ENCODE measurements at places on chromosomes 5 and 9.

GRCh38 chr5:136123236-136123768, 9.3 kb upstream of the SMAD5 start:
- no peak for DNase-seq

DNA sequence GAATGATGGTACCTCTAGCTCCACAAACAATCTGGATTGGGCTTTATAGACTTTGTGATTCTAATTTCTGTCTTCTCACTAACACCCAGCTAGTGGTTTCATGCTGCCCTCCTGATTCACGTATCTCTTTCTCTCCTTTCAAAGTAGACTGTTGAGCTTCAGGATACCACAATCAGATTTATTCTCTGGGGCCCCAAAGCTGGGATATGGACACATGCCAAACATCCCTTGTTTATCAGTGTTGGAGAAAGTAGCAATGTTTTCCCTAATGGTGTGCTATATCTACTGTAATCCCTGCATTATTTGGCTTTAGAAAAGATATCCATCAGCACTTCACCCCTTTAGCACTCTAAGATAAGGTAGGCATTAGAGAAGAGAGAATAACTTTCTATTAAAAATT, 361.0 kb downstream of the FGF10 start:
- DNase-seq = no peak

DNA sequence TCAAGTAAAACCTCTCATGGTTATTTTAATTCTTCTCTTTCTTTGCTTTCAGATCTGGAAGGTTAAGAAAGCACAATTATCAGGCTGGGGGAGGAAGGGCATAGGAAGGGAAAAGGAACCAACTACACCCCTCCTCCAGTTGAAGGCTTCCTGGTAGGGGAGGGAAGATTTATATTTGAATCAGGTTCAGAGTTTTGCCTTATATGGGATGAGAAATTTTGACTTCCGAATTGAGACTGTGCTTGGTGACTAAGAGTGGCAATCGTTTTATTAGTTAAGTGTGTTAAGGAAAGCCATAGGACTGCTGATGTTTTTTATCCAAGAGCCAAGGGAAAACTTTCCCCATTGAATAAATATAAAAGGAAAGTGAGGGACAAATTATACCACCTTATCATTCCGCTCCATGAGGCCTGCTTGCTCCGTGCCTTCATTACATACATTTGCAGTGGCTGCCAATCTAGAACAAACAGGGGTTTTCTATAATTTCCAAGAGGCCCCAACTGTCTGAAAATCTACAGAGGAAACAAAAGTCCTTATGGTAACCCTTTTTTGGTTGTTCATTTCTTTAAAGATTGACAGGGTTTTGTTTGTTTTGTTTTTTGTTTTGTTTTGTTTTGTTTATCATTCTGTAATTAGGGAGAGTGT, 115.7 kb upstream of the EPB41L4A start:
- DNase-seq = no peak

- no peak for DNase-seq
Measured at GRCh38 chr5:156594406-156594805, 255.7 kb upstream of the PPP1R2B start.

- DNase-seq = no peak
Measured at GRCh38 chr9:70110194-70111041, 66.8 kb downstream of the MAMDC2 start.

GRCh38 chr9:124298646-124299235, 41.0 kb downstream of the NEK6 start:
- DNase-seq = no peak

- DNase-seq = no peak
Measured at GRCh38 chr5:9343146-9343850, 202.6 kb downstream of the SEMA5A start.

- no peak for DNase-seq
Measured at GRCh38 chr5:14522721-14523120, 58.9 kb upstream of the OTULINL start.

GRCh38 chr5:15927710-15928380, 251.7 kb downstream of the MARCHF11 start:
- no peak for DNase-seq

- no peak for DNase-seq
Measured at GRCh38 chr5:59245198-59245597, 648.3 kb downstream of the PDE4D start.

DNA sequence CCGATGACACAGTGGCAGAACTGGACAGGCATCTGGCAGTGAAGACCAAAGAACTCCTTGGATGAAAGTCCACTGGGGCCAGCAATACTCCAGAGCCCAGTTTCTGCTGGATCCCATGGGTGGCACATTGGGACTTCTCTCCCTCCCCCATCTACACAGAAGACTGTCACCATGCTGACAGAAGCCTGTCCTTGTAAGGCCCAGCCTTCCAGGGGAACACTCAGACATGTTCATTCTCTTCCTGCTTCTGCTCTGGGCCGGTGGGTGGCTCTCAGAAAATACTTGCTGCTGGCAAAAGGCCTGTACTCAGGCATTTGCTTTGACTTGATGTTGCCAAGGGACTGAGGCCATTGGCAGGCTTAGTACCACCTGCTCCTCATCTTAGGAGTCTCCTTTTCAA, 48.3 kb upstream of the PTGS1 start:
- DNase-seq = no peak

DNA sequence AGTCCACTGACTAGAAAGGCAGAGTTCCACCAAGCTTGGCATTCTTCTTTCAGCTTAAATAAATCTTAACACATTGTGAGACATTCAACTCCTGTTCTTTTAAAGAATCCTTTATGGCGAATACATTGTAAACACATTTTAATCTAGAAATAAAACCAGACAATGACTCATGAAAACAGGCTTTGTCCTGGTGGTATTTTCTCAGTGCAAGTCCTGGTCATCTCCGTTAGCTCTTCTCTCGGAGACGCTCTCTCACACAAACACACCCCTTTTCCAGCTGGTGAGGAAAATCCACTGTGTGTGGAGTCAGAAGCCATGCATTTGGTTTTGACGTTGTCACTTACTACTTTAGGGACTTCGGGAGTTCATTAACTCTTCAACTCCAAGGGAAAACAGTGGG, 140.4 kb downstream of the AUH start:
- DNase-seq = no peak

DNA sequence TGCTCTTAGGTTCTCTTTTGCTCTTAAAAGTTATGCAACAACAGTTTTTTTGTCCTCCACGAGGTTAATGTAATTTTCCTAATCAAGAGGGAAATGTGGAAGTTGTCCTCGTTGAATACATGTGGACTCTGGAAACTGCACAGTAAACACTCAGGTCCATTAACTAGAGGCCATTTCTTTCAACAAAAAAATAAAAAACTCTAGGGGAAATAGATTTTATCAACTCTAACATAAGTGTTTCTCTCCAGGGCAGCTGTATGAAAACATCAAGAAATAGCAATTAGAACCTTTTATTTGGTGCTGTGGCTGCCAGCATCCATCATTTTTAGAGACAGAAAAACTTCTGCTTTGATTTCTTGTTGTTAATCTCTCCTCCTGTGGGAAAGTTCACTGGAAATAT, 288.6 kb downstream of the ICE1 start:
- DNase-seq = no peak

DNA sequence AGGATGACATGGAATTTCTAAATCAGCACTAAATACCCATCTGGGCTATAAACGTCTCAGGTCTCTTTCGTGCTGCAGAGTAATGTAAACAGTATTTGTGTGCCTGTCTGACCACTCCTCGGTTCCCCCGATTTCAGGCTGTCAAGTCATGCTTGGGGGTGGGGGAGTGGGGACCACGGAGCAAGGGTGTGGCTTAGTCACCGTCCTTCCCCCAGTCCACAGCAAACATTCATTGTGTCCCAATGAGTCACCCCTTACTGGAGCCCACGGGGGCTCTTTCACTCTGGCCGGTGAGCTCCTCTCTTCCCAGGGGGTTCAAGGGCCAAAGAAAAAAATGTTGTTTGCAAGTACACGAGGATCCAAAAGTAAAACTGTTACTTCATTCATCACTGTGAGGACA, 72.4 kb upstream of the ICE1 start:
- no peak for DNase-seq

DNA sequence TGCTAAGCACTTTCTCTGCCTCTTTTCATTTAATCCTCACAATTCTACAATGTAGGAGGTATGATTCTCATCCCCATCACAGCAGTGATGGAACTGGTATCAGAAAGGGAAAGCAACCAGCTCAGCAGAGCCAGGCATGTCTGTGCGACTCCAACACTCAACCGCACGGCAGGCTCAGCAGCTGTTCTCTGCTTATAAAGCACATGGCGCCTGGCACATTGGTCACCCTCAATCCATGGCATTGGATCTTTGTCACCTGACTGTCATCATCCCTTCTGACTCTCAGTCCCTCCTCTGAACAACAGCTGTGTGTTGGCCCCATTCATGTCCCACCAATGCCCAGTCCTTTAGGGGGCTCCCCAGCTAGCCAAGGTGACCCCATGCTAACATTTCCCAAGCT, 45.1 kb upstream of the HAND1 start:
- DNase-seq = no peak

GRCh38 chr5:110013017-110013416, 323.3 kb downstream of the MAN2A1 start:
- DNase-seq = no peak

- DNase-seq = no peak
Measured at GRCh38 chr5:58751222-58751837, 168.5 kb downstream of the RAB3C start.

All from stimulated activated CD8-positive, alpha-beta memory T cell treated with anti-CD3 and anti-CD28 coated beads, Interleukin-7, amount 100 ng/mL, for 1 hour (primary cell).